Hair follicle dermal papilla cell (primary cell): ENCODE measurements at places on chromosomes 11 and 22. TPM values are rescaled to one million over a fixed set of nuclear protein-coding genes. Genes with fewer than 3 reads are reported as not detected.

Gene OR52D1
- total RNA-seq: not detected in 2 replicates

Gene INPP5J
- 0.24 TPM in 1 of 2 replicates, not detected in the other for total RNA-seq

Gene OR10A2
- total RNA-seq: not detected in 2 replicates

Gene OR52A1
- not detected in 2 replicates for total RNA-seq
